ENCODE measurements at places on chromosomes 3 and 15.

DNA sequence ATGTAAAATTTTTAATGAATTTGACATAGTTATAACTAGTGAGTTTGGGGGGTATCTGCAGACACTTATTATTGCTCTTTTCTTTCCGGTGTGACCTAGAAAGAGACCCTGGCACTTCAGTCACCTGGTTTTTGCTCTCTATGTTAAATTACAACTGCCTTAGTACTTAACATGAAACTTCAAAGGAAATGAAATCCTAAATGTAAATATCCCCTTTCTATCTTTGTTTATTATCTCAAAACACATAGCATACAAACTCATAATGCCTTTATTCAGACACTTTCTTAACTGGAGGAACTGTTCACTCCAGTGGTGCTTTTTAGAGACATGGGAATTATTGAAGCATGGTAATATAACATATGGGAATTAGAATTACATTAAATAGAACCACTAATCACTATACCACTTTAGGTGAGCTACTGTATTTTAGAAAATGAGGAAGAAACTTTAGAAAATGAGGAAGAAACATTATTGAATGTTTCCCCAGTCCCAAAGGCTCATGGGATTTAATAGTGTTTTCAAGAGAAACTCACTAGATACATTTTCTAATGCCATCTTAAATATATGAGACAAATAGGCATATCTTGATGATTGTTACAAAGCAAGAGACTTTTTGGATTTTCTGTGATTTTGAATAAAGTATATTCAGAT, 119.5 kb upstream of the MLF1 start:
- DNase-seq: no peak
- H3K4me3 ChIP-seq: no peak overlapping the region
- H3K36me3 ChIP-seq: no peaks in the 10 kb centered on the region
- no peaks in the 10 kb centered on the region for H3K4me1 ChIP-seq
- no peaks in the 10 kb centered on the region for H3K27me3 ChIP-seq

- H3K4me1 ChIP-seq: no peaks in the 10 kb centered on the region
- no peaks in the 10 kb centered on the region for H3K36me3 ChIP-seq
- H3K27me3 ChIP-seq: no peaks in the 10 kb centered on the region
- H3K27ac ChIP-seq: no peak overlapping the region
- DNase-seq: no peak
- H3K4me3 ChIP-seq: no peak overlapping the region
These were observed 193.6 kb upstream of the LRRC3B start for GRCh38 chr3:26428992-26429391.

DNA sequence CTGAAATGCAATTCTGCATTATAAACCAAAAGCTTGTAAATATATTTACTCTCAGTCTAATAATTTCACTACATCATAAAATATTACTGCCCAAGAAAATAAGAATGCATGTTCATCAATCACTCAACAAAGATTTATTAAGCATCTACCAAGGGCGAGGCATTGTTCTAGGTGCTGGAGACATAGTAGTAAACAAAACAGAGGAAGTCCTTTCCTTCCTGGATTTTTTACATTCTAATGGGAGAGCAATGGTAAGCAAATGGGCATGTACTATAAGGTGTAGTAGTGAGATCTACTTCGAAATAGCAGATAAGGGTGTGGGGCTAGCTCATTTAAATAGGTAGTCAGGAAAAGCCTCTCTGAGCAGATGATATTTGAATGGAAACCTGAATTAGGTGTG, 10.8 kb upstream of the ZFYVE19 start:
- H3K27me3 ChIP-seq: no peaks in the 10 kb centered on the region
- no peak overlapping the region for H3K27ac ChIP-seq
- peaks cover under 1% of the 10 kb centered on the region for H3K4me1 ChIP-seq
- DNase-seq: no peak

GRCh38 chr15:70892912-70893560, 410 bp downstream of the LRRC49 start:
- H3K27ac ChIP-seq: peak overlapping the region; percentile 34
- H3K36me3 ChIP-seq: no peaks in the 10 kb centered on the region
- H3K27me3 ChIP-seq: peaks cover 57% of the 10 kb centered on the region
- peak overlapping the region; percentile 85 for H3K4me3 ChIP-seq

DNA sequence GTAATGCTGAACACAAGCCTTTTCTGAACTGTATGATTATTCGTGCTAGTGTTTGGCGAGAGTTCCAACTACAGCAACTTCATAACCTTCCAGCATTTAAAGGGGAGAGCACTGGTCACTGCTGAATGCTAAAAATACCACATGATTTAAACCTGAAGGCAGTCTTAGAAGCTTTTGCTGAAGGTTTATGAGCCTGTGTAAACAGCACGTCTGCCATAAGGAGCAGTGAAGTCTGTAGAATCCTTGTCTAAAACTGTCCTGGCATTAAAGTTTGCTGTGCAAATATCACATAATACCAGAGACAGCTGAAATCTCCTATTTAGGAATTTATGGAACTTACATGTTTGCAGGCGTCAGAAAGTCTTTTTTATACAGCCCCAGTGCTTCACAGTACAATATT, 5.9 kb downstream of the SATB1 start:
- peak overlapping the region; percentile 90 for H3K27ac ChIP-seq
- H3K4me1 ChIP-seq: peaks cover 63% of the 10 kb centered on the region
- DNase-seq: no peak
- H3K36me3 ChIP-seq: peaks cover 75% of the 10 kb centered on the region
- H3K27me3 ChIP-seq: no peaks in the 10 kb centered on the region

DNA sequence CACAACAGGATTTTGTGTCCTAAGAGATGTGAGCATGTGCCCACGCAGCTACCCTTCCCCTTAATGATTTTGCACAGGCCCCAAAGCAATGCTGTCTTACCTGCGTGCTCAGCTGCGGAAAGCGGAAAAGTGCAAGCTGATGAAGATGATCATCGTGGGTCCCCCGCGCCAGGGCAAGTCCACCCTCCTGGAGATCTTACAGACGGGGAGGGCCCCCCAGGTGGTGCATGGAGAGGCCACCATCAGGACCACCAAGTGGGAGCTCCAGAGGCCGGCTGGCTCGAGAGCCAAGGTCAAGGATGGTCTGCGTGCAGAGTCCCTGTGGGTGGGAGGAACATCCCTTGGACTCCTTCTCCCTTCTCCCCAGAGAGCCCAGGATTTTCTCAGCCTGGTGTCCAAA, 103.1 kb downstream of the LRRK1 start:
- H3K4me1 ChIP-seq: peaks cover 2% of the 10 kb centered on the region
- H3K27ac ChIP-seq: no peak overlapping the region
- H3K27me3 ChIP-seq: no peaks in the 10 kb centered on the region
- no peak overlapping the region for H3K4me3 ChIP-seq
- H3K36me3 ChIP-seq: no peaks in the 10 kb centered on the region

DNA sequence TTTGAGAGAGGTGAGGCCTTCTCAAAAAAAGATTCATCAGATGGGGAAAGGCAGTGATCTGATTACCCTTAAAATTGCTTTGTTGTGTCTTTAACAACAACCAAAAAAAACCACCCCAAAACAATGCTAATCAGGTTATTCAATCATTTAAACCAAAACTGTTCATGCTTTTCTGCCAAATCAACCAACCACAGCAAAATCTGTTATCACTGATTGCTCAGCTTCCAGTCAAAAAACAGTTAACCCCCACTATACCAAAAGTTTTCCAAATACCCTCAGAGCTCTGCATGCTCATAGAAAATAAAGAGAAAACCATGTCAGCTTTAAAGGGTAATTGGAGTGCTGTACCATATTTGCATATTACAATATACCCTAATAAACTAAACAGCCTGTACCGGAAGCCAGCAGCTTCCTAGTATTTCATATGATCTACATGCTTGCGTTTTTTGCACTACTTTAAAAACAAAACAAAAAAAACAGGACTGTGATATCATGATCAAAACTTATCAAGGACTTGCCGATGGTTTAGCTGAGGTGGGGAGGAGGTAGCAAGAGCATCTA, 22.8 kb downstream of the SATB1 start:
- peak overlapping the region; percentile 74 for H3K27ac ChIP-seq
- DNase-seq: no peak
- peak overlapping the region; percentile 77 for H3K4me3 ChIP-seq
- peaks cover 73% of the 10 kb centered on the region for H3K36me3 ChIP-seq
